ENCODE measurements at places on chromosomes 2 and 18.

DNA sequence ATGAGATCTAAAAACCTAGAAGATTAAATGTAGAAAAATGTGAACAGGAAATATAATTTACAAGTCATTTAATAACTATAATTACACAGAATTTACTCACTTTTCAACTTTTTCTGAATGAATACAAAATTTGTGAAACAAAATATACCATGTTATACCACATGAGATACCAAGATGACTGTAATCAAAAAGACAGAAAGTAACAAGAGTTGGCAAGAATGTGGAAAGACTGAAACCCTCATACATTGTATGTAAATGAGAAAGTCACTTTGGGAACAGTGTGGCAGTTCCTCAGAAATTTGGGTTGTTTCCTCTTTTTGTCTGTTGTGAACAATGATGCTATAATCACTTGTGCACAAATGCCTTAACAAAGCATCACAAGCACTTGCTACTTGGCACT lies 145.4 kb upstream of the ZNF804A start:
- DNase-seq, result no peak

DNA sequence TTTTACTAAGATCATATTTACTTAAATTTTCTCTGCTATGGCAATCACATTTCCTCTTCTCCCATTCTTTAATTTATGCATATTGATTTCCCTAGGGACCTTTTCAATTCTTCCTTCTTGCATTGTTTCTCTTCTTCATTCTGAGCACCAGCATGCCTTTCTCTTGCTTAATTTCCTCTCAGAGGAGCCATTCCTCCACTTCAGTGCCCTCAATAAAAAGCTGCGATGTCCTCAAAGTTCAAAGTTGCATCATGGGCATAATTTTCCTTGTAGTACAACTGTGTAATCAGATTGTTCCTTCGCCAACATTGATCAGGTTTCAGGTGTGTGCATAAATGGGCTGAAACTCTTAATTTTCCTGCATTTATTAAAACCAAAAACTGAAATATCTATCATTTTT lies 21.8 kb upstream of the CD226 start:
- no peak for DNase-seq

GRCh38 chr2:206257861-206258260 lies 16.6 kb upstream of the ZDBF2 start:
- DNase-seq, result no peak

DNA sequence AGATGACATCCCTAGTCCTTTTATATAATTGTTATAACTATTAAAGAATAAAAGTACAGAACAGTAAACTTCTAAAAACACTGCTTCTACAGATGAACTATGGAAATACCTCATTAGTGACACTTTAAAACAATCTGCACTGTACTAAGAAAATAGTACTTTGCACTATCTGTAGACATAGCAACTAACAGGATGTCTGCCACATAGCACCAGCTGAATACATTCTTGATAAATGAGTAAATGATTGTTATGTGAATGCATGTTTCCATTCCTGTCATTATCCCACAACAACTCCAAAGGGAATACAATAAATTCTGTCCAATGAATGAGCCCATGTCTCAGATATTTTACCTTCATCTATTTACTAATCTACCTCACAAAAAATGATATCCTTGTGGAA lies 115.3 kb upstream of the SLC35G4 start:
- no peak for DNase-seq

DNA sequence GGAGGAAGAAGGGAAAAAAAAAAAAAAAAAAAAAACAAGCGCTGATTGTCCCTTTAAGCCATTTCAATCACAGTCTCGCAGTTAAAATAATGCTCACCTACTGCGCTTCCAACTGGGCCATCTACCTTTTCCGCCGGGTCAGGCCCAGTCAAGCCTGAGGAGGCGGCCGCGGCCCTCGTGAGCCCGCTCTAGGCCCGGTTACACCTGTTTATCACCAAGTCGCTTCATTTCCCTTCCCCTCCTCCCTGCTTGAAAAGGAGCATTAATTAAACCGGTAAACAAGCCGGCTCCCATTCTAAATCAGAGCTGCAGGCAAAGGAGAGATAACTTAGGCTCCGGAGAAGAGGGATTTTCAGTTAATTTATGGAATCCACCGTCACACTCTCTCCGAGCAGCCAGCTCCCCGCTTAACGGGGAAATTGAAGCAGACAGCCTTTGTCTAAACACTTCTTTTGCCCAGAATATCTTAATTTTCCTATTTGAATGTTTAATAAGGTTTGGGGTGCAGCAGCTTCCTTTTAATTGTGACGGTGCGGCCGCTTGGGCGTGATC lies 140.1 kb upstream of the SIX3 start:
- no peak for DNase-seq

DNA sequence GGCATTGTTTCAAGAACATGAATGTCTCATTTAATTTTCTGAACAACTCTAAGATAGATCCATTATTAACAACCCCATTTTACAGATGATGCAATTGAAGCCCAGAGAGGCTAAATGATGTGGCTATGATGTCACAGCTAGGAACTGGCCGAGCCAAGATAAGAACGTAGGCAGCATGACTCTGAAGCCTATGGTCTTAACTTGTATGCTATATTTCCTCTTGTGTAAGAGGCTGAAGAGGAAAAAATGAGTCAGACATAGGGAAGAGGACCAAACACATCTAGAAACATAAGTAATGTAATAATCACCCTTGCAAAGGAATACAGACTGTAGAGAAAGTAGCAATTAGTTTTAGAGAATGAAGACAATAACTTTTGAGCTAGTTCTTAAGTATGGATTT lies 416.8 kb downstream of the FIGN start:
- DNase-seq, result no peak

DNA sequence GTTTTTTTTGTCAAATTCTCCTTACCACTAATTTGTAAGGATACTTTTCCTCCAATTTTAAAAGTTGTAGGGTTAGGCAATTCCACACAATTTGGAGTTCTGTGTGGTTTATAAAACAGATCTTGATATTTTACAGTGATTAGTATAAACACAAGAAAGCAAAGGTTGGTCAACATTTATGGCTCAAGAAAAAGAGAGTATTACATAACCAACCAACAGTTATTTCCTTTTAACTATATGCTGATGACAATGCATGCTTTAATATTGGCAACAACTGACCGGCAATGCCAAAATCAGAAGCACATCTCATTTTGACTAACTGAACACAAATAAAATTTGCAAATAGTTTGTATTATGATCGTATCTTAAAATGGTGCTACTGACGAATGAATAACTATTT lies 137.2 kb downstream of the CDH2 start:
- no peak for DNase-seq

- no peak for DNase-seq
Measured at GRCh38 chr2:127166231-127166860, 53.8 kb downstream of the CYP27C1 start.

DNA sequence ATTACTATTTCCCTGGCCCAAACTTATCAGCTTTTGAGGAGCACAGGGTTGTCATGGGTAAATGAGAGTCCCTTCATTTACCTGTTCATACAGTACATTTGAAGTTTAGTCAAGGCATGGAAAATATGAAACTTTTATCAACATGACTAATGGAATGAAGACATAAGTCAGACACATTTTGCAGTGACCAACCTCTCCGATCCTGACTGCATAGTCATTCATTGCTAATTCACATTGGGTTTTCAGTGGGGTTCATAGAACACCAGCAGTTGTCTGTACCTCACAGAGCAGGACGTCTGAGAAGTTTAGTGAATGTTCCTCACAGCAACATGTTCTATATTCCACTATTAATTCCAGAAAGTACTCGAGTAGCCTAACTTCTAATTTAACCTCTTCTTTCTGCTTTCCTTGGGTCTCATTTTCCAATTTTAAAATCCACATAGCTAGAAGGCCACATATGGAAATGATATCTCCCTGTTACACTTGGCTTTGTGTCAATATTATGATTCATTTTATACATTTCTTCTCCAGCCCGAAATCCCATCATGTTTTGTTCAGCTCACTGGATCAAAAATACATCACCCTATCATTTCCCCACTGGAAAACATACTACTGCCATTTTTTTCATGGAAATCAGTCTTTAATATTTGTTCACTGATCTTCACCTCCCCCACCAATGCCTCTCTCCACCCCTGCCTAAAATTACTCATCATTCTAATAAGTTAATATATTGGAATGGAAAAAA lies 65.9 kb downstream of the CDH20 start:
- DNase-seq, result no peak

GRCh38 chr18:59881728-59882656 lies 17.8 kb upstream of the PMAIP1 start:
- DNase-seq, result no peak

GRCh38 chr2:16855183-16855582 lies 189.5 kb upstream of the CYRIA start:
- no peak for DNase-seq

- no peak for DNase-seq
Measured at GRCh38 chr18:78762753-78763152, 216.9 kb upstream of the SALL3 start.

DNA sequence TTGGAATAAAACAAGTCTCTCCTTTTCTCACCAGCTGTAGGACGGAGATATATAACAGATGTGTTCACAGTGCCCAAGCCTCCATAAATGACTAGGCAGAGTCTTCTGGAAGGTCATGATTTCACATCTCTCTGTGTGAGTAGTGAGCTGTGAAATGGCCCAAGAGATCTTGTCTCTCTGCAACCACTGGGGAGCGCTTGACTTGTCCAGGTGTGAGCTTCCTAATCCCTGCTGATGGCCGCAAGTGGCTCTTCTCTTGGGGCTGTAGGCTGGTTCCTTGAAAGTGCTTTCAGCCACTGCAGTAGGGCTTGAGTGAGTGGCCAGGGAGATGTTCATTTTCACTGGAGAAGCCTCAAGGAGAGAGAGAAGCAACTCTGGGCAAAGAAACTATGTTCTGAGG lies 38.1 kb upstream of the OTOS start:
- DNase-seq, result no peak

DNA sequence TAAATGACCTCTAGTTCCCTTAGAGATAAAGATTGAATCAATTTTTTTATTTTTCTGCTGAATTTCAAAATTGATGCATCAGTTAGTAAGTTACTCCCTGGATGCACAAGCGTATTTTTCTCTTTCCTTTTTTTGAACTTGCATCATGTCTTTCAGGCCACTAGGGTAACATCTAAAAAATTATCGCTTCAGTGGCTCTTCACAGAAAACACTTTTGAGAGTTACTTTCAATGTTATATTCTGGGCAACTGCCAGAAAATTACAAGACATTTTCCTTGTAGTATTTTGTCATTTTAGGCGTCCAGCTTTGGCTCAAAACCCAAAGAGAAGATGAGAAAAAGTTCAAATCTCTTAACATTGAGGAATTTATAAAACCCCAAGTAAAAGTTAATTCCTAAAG lies 59.8 kb downstream of the DSEL start:
- DNase-seq, result no peak

DNA sequence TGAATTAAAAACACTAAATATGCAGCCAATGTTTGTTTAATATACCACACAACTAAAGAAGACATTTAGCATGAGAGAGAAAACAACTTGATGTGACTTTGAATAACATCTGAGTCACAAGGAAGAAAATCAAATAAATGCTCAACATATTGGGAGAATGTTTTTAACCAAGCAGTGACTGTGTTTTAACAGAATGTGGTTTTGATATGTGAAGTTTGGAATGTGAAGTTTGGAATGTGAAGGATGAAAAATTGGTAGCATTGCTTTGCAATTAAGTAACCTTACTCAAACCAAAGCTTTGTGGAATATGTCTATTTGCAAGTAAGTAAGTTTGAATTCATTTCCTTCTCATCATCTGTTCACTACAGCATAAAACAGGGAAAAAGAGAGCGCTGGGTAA lies 128.2 kb upstream of the DNAJC10 start:
- DNase-seq, result no peak

- DNase-seq, result no peak
Measured at GRCh38 chr2:27263287-27264252, 723 bp upstream of the SLC30A3 start.

DNA sequence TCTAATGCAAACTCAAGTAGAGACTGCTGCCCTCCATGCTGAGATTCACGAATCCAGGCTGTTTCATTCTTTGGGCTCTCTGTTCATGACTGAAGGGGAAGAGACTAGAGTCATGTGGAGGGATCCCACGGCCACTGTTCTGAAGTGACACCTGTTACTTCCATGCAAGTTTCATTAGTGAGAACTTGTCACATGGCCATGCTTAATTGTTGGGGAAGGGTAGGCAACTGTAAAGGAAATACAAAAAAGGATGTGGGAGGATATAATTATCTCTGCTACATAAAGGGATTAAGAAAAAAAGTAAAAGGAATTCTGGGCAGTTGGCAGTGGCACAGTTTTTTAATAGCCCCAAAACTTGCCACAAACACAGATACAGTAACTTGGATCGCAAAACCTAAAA lies 28.0 kb upstream of the PSME4 start:
- DNase-seq, result no peak

GRCh38 chr18:74990563-74991081 lies 218.3 kb downstream of the PTGR3 start:
- no peak for DNase-seq

- no peak for DNase-seq
Measured at GRCh38 chr2:200763422-200763821, 48.3 kb upstream of the BZW1 start.

GRCh38 chr18:5393779-5394178 lies 98.3 kb upstream of the ZBTB14 start:
- DNase-seq, result no peak

DNA sequence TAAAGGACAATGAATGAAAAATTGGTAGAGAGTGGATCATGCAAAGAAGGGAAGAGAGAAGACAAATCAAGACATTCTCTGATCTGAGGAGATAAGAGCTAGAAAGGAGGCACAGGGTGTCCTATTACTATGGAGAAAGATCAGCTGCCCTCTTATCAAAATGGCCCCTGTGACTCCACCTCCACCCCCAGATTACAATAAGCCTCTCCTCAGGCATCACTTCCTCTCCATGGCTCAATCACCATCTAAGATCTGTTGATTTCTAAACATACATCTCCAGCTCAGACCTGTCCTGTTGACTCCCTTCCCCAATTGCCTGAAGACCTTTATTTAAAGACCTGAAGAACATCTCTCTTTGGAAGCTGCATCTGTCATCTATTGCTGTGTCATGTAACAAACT lies 43.2 kb downstream of the SP100 start:
- DNase-seq, result no peak

- DNase-seq, result no peak
Measured at GRCh38 chr2:2795438-2796091, 464.5 kb upstream of the MYT1L start.

DNA sequence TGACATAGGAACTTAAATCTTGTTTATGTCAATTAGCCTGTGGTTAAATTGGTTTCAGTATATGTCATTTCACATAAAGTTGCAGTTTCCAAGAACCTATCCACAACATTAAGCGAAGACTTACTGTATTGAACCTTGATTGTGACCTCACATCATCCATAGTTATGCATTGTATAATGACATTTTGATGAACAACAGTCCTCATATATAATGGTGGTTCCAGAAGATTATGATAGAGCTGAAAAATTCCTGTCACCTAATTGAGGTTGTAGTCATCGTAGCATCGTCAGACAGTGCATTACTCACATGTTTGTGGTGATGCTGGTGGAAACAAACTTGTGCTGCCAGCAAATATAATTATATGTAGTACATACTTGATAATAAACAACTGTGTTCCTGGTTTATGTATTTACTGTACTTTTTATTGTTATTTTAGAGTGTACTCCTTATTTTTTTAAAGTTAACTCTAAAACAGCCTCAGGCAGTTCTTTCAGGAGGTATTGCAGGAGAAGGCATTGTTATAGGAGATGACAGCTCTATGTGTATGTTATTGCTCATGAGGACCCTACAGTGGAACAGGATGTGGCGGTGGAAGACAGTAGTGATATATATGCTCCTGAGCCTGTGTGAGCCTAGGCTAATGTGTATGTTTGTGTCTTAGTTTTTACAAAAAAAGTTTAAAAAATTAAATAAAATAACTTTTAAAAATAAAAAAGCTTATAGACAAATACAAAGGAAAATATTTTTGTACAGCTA lies 56.6 kb downstream of the UBE2E3 start:
- DNase-seq, result no peak

Data from stimulated activated CD4-positive, alpha-beta T cell treated with anti-CD3 and anti-CD28 coated beads, Interleukin-15, amount 100 ng/mL, for 1 hour (primary cell).